ENCODE measurements at places on chromosomes 12 and 14.

GRCh38 chr12:25502596-25502995, 50.5 kb downstream of the LMNTD1 start:
- no peak for DNase-seq

DNA sequence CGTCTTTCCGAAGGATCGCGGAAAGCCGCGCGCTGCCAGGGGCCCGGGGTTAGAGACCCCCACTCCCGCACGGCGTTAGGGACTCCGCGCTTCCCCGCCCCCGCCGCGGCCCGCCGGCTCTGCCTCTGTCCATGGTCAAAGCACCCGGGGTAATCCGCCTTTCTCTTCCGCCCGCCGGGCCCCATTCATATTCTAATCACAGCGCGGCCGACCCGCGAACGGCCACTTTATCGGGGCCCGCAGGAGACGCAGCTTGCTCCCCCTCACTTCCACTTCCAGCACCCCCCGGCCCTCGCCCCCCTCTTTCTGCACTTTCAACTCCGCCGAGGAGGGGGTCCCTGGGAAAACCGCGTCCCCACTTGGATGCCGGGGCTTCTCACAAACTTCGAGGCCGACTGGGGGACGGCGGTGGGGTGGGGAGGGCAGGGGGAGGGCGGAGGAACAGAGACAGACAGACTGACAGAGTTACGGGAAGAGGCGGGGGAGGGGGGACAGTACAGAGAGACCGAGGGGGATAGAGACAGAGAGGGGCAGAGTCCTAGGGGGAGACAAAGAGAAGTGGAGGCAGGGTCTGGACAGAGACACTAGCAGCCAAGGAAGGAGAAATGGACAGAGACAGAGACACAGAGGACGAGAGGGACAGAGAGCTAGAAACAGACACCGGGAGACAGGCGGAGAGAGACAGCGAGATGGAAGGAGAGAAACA, 1.1 kb upstream of the RFX4 start:
- DNase-seq = peak; percentile 50

- no peak for DNase-seq
These were observed 8.4 kb upstream of the SIX1 start for GRCh38 chr14:60657456-60658210.

DNA sequence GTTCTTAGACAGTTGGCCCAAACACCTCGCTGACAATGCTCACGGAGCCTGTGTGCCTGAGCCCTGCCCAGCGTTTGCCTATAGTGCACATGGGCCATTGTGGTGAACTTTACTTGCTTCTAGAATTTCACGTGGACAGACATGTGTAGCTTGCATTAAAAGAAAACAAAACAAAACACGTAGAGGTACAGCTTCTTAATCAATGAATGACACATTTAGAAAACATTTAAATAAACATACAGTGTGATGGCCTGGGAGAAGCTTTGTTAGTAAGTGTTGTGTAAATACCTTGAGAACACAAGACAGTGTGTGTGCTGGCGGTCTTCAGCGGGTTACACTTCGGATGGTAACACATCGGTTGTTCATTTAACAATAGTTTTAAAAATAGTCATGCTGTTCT, 38.1 kb downstream of the SMOC1 start:
- DNase-seq = peak; percentile 4

DNA sequence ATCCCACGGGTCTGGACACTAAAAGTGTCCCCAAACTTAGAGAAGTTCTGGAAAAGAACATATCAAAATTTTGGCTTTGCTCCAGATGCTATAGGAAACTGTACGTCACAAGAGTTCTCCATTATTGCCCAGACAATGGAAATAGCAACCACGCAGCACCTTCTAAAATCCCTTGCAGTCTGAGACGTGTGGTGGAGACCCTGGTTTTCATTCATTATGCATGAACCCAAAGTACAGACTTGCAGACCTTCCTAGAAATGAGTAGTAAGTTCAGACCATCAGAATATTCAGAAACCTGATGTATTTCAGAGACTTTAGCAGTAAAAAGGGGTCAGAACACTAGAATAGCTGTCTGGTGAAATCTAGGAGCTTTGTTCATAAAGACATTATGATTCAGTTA, 50.0 kb upstream of the BCL2L14 start:
- DNase-seq = no peak

GRCh38 chr14:99320105-99320572, 48.1 kb upstream of the BCL11B start:
- peak; percentile 54 for DNase-seq

All from GM23248 (cell line).